ENCODE measurements at places on chromosomes 5 and 9.

DNA sequence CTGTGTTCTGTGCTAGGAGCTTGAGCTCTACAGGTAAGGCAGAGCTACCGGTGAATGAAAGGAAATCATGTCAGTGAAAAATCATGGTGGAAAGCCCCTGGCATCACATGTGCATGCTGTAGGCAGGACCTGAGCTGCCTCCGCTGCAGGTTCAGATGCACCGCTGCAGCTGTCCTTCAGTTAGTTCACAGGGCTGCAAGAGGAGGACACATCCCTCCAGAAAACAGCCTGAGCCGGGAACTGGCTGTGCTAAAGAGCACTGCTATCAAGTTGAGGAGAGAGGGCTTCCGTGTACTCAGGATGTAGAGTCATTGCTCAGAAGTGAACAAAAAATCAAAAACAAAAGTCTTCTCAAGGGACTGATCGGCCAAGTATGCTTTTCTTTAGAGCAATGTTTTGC, 138.6 kb downstream of the ERCC6L2 start:
- DNase-seq = peak; percentile 15

- no peak for DNase-seq
Measured at GRCh38 chr9:10059044-10059443, 553.8 kb downstream of the PTPRD start.

GRCh38 chr9:133233681-133234432, 24.8 kb upstream of the OBP2B start:
- DNase-seq = no peak

DNA sequence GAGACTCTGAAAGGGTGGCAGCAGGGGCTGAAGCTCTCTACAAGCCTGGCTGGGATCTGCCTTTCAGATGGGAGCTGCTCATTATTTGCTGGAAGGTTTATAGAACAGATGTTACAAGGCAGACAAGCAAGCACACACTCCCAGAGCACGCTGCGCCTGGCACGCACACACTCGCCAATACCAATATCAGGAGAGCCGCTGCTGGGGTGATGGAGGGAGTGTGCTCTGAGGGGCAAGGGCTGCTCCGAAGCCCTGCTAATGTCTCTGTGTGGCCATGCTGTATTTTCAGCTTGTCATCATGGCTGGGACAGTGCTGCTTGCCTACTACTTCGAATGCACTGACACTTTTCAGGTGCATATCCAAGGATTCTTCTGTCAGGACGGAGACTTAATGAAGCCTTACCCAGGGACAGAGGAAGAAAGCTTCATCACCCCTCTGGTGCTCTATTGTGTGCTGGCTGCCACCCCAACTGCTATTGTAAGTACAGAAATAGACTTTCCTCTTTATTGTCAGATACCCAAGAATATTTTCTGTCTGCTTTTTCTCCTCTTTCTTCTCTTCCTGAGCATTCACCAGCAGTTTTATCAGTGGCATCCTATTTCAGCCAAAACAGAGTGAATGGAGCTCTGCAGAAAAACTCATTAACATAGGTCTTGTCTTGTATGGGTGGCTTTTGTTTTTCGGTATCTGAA, 115.1 kb downstream of the BAAT start:
- DNase-seq = no peak

DNA sequence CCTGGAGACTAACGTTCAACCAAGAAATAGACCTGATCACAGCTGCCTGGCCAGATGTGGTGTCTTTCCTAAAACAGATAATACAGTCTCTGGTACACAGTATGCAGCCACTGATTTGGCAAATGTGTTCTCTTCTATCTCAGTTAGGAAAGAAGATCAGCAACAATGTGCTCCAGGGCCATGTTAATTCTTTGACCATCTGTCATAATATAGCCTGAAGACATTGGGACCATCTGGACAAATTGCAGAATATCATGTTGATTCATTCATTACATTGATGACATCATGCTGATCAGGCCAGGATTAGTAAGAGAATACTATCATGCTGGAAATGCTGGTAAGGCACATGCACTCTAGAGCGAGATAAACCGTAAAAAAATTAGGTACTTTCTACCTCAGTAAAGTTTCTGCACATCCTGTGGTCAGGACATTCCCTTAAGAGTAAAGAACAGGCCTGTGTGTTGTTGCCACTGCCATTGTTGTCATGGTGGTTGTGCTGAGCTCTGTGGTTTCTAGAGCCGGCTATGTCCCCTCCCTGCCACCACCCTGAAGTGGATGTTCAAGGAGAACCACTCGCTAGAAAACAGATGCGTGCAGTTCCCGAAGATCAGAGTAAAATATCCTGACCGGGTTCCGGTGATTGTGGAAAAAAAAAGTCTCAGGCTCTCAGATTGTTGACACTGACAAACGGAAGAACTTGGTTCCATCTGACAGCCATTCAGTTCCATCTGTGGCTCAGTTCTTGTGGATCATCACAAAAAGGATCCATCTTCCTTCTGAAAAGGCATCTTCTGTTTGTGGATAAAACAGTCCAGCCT, 6.4 kb upstream of the JMY start:
- DNase-seq = no peak

- peak; percentile 50 for DNase-seq
Measured at GRCh38 chr9:127943731-127944144, 6.1 kb upstream of the DPM2 start.

All from activated CD4-positive, CD25-positive, alpha-beta regulatory T cell treated with anti-CD3 and anti-CD28 coated beads, Interleukin-2, amount 50 U/mL, for 16 hours (primary cell).